ENCODE measurements at places on chromosomes 5 and 9.

DNA sequence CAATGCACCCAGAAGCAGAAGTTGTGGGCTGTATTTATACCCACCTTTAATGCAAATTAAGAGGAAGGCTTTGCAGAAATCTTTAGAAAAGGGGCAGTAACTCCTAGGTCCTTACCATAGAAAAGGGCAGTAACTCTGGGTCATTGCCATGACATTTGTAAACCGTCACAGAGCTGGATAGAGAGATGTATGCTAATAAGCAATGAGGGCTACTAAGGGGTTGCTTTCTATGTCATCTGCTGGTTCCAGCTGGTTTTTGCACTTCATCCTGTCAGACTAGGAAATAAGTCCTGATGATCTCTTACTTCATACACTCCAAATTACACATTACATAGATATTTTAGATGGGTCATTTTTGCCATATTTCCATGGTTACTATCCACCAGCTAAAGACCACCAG lies 299.1 kb upstream of the TYRP1 start:
- no peak for DNase-seq

- no peak for DNase-seq
Measured at GRCh38 chr5:142857405-142857804, 87.2 kb downstream of the ARHGAP26 start.

DNA sequence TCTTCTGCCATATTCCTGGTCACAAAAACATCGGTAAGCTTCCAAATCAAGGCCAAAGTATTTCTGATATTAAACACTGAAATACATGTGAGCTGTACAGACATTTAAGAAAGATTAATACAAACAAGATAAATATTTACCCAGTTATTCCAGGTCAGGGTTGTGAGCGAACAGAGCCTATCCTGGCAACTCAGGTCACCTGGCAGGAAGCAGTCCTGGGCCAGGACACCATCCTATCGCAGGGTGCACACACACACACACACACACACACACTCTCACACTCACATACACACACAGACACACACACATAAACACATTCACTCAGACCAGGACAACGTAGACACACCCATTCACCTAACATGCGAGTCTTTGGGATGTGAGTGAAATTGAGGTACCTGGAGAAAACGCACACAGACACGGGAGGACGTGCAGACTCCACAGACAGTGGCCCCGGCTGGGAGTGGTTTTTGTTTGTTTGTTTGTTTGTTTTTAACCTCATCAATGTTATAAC lies 82.4 kb upstream of the CACNA1B start:
- DNase-seq: no peak

GRCh38 chr9:130058887-130059286 lies 5.2 kb downstream of the GPR107 start:
- DNase-seq: no peak

- DNase-seq: no peak
Measured at GRCh38 chr5:10984021-10984715, 223.1 kb upstream of the DAP start.

GRCh38 chr5:122262103-122262502 lies 49.9 kb upstream of the SNCAIP start:
- no peak for DNase-seq

DNA sequence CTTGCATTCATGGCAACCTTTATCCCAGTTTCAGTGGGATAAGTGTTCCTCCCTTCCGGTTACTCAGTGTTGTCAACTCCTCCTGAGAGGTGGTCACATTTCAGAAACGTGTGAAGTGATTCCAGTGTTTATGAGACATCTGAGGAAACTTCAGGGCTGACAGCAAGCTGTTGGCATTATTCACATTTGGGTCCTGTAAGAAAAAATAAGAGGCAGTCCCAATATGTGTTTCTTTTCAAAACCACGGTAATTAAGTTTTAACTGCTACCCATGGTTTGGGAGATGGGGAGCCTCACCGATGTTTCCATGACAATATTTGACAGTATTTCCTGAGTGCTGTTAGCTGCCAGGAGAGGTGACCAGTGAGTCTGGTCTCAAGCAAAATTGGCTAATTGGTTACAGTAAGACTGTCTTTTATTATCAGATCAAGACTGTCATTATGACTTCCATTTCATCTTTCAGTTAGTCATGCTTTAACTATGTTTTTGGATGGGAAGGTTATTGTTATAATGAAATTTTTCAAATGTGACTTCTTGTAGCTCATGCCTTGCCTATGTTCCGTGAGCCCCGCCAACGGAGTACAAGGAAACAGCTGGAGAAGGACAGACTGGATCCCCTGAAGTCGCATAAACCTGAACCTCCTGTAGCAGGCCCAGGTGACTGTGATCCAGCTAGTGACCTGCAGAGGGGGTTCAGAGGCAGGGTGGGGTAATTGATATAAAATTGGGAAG lies 115.3 kb downstream of the GDNF start:
- DNase-seq: no peak

GRCh38 chr5:5700549-5700948 lies 278.1 kb downstream of the ICE1 start:
- no peak for DNase-seq

DNA sequence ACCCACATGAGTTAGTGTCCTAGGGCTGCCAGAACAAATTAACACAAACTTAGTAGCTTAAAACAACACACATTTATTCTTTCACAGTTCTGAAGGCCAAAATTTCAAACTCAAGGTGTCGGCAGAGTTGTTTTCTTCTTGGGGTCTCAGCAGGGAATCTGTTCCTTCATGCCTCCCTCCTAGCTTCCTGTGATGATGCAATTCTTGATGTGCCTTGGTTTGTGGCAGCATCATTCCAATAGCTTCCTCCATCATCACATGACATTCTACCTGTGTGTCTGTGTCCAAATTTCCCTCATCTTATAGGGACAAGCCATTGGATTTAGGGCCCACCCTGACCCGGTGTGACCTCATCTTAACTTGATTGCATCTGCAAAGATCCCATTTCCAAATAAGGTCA lies 12.2 kb upstream of the SLC25A48 start:
- no peak for DNase-seq

DNA sequence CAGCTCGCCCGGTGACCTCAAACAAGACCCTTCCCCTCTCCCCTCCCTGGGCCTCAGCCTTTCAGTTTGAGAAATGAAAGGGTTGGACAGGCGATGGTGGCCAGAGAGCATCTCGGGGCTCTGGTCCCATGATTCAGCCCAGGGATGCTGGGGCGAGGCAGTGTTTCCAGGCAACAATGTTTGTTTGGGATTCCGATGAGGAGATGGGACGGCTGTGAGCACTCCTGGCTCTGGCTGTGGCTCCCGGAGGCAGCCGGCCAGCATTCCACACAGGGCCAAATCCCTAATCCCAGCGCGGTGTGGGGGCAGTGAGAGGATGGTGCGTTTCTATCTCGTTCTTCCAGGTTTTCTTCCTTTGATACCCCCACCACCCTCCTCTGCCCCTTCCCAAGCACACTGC lies 66.0 kb downstream of the HMCN2 start:
- no peak for DNase-seq

DNA sequence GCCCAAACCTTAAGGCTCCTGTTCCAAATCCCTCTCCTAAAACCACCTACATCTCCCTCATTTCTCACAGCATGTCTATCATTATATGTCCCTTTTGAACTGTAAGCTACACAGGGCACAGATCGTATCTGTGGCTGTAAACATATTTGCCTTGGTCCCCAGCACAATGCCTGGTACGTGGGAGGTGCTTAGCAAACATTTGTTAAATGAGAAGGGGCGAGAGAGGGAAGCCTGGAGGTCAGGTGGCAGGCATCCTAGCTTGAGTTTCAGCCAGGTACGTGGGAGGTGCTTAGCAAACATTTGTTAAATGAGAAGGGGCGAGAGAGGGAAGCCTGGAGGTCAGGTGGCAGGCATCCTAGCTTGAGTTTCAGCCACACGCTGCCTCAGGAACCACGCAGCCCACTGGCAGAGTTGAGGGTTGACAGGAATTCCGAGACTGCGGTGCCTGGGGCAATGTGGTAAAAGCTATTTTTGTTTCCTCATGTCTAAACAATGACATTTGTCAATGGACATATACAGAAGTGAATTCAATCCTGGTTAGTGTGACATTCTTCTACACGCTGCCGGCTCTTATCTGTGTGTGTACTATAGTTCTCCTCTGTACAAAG lies 113.6 kb downstream of the EFNA5 start:
- DNase-seq: no peak

- no peak for DNase-seq
Measured at GRCh38 chr5:126544087-126544740, 50.8 kb downstream of the ALDH7A1 start.

GRCh38 chr9:12516031-12516430 lies 177.2 kb upstream of the TYRP1 start:
- DNase-seq: no peak

DNA sequence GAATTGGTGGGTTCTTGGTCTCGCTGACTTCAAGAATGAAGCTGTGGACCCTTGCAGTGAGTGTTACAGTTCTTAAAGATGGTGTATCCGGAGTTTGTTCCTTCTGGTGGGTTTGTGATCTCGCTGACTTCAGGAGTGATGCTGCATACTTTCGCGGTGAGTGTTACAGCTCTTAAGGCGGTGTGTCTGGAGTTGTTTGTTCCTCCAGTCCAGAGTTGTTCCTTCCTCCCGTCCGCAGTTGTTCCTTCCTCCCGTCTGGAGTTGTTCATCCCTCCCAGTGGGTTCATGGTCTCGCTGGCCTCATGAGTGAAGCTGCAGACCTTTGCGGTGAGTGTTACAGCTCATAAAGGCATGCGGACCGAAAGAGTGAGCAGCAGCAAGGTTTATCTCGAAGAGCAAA lies 159.6 kb upstream of the ADAMTSL1 start:
- DNase-seq: no peak

- DNase-seq: no peak
Measured at GRCh38 chr9:108780942-108781734, 74.6 kb downstream of the ACTL7B start.

DNA sequence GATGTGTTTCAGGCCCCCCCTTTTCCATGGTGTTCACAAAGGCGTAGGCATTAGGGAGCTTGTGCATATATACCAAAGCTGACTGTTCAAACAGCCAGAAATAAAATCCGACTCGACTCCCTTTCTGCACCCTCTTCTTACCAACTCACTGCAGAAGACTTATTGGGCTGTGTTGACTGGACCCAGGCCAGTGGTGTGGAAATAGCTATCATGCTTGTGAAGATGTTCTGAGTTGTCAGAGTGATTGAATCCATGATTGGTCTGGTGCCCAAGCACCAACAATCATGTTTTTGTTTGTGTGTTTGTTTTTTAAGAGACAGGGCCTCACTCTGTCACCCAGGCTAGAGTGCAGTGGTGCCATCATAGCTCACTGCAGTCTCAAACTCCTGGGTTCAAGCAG lies 21.6 kb downstream of the TJP2 start:
- DNase-seq: no peak

DNA sequence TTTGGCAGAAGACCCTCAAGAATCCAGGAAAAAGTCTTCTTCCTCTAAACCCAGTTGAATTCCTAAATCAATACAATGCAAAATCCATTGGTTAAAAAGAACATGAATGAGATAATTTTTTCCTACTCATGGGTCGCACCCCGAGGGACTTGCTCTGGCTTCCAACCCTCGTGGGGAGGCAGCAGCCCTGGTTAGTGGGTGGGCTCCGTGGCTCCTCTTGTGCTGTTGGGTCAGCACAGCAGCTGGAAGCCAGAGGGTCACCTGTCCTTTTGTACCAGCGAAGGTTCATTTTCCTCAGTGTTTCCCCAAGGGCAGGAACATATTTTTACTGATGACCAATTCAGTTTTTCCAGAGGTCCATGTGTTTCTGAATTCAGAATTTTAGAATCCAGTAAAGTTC lies 120.6 kb upstream of the S1PR3 start:
- DNase-seq: no peak

DNA sequence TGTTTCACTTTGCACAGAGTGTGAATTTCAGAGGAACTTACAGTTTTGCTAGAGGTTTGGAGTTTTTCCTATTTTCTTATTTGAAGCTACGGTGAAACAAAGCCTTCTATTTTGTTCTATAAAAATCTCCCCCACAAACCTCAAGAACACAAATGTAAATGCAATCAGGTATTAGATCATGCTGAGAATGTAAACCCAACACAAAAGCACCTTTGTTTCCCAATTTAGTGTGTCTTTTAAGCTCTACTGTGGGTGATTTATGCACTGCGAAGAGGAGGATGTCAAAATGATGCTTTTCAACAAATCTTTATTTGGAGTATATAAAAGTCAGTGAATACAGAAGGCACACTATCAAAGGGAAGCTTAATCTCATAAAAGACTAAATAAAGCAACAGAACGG lies 4.3 kb upstream of the DRD1 start:
- no peak for DNase-seq

DNA sequence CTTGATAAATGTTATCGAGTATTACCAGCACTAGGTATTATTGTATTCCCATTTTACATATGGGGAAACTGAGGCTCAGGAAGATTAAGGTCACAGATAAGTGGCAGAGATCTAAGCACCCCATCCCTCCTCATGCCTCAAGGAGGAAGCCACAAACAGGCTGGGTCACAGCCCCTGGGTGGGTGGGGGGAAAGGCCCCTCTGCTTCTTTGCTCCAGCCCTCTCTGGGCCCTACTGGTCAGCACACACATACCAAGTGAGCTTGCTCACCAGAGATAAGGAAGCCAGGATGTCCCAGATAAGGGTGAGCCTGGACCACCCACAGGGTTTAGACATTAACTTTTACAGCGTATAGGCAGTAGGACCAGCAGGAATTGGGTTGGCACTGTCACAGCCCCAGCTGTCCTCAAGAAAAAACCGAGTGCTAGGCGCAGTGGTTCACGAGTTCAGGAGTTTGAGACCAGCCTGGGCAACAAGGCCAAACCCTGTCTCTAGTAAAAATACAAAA lies 45.3 kb downstream of the STK10 start:
- DNase-seq: no peak

DNA sequence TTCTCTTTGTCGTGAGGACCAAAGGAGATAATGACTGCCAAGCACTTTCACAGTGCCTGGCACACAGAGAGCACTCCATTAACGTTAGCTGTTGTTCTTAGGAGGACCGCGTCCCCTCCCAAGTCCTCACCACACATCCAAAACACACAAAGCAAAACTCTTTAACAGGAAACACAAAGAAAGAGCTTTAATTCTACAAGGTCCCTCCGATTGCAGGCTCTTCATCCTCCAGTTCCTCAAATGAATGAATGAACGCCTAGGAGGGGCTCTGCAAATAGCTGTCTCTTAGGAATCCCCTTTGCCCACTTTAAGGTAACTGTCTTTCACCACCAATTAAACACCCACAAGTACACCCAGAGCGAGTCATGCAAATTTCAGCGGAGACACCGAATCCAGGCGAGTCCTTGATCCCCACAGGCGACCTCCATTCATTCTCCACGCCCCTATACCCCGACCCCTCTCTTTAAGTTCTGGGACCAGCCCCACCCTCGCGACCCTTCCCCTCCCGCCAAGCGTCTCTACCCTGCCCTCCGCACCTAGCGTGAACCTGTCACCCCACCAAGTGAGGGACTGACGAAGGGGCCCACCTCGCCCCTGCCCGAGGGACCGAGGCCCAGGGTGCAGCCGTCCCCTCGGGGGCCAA lies 644 bp downstream of the TSC1 start:
- no peak for DNase-seq

Measured in activated CD4-positive, alpha-beta T cell treated with anti-CD3 and anti-CD28 coated beads, Interleukin-2, amount 50 U/mL, for 24 hours (primary cell).